ENCODE measurements at places on chromosomes 2 and 18.

DNA sequence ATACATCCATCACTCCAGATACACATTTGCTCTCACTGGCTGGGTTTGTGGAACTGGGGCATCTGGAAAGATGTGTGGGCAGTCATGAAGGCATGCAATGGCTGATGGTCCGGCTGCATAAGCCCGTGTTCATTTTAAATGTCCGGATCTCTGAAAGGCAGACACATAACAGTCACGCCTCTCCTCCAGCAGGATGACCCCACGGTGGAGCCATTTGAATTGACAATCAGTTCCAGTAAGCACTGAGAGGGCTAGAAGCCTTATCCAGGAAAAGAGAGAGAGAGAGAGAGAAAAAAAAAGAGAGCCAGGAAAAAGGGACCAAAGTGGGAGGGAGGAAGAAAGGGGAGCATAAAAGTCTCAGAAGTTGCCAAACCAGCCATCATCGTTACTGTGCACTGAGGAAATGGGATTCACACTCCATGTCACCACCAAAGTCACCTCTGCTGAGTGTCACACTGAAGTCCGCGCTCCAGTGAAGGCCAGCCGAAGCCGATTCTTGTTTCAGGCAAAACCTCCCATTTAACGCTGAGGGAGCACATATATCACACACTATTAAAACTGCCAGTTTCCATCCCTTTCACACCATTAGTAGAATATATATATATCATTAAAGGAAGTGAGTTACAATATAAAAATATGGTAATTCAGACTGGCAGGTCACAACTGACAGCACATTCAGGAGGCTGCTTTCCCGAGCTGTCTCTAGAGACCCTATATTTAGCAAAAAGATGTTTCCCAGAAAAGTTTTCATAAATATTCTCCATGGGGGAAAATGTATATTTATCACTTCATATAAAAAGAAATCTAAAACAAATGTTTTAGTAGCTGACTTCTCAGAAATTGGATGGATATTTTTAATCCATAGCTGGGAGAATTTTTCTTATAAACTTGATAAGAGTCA lies 142.0 kb downstream of the ACTR3 start:
- DNase-seq: no peak

- no peak for DNase-seq
Observed at GRCh38 chr2:65754219-65754618, 321.8 kb upstream of the SPRED2 start.

GRCh38 chr2:7792031-7792651 lies 874.9 kb downstream of the RNF144A start:
- no peak for DNase-seq

- DNase-seq: no peak
Observed at GRCh38 chr2:52356556-52356955, 1324.6 kb upstream of the NRXN1 start.

DNA sequence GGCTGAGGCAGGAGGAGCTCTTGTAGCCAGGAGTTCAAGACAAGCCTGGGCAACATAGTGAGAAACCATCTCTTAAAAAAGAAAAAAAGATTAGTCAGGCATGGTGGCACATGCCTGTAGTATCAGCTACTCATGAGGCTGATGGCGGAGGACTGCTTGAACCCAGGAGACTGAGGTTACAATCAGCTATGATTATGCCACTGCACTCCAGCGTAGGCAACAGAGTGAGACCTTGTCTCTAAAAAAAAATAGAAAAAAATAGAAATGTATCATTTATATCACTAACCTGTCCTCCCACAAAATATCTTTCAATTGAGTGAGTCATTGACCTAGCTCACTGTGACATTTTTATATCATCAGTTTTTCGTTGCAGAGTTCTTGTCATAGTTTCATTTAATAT lies 152.5 kb downstream of the DTNA start:
- no peak for DNase-seq

DNA sequence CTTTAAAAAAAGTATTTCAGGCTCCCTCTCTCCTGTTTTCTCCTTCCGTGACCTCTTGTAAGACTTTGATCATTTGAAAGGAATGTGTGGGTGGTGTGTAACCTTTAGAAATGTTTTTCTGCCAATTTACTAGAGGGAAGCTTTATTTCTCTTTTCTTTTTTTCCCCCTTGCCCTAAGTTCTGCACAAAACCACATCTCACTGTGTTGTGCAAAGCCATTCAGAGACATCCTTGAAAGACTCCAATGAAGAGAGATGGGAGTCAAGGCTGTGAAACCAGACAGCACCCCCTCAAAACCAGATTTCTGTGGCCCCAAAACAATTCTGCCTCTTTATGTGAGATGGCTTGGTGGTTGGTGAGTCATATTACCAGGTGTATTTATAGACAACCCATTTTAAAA lies 184.6 kb upstream of the ERBB4 start:
- DNase-seq: no peak

GRCh38 chr2:238155051-238155760 lies 3.6 kb upstream of the ERFE start:
- no peak for DNase-seq

- DNase-seq: no peak
Observed at GRCh38 chr2:42777883-42778805, 14.2 kb upstream of the OXER1 start.

DNA sequence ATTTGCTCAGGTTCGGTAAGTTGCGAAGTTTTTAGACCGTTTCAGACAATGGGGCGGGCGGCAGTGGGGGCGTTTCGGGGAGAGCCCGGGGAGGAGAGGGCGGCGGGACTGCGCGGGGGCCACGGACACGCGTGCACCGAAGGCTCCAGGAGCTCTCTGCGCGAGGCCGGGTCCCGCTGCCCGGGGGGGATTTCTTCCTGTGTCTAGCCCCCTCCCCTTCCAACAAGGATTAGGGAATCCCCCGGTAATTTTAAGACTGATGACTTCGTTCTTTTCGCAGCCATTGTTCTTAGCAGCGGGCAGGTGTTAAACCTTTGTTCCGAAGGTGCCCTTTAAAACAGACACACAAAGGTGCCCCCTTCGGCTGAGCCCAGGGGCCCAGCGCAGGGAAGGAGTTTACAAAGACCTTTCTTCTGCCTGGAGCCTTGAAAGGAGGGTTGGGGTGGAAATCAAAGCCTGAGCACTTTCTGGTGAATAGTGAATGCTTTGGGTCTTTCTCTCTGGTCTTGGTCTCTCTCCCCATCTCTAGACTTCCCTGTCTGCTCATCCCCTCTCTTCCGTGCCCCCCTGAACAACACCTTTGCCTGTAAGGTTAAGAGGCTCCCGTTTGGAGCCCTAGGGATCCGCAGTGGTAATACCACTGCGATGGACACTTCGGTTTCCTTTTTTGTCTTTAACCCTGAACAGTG lies 2.1 kb downstream of the TRIB2 start:
- no peak for DNase-seq

- no peak for DNase-seq
Observed at GRCh38 chr2:67544286-67544685, 147.2 kb downstream of the ETAA1 start.

GRCh38 chr2:189102735-189103134 lies 76.8 kb downstream of the COL5A2 start:
- no peak for DNase-seq

GRCh38 chr2:11546072-11546471 lies 12.2 kb downstream of the GREB1 start:
- DNase-seq: no peak

GRCh38 chr2:165682546-165682945 lies 111.5 kb downstream of the GALNT3 start:
- DNase-seq: no peak

DNA sequence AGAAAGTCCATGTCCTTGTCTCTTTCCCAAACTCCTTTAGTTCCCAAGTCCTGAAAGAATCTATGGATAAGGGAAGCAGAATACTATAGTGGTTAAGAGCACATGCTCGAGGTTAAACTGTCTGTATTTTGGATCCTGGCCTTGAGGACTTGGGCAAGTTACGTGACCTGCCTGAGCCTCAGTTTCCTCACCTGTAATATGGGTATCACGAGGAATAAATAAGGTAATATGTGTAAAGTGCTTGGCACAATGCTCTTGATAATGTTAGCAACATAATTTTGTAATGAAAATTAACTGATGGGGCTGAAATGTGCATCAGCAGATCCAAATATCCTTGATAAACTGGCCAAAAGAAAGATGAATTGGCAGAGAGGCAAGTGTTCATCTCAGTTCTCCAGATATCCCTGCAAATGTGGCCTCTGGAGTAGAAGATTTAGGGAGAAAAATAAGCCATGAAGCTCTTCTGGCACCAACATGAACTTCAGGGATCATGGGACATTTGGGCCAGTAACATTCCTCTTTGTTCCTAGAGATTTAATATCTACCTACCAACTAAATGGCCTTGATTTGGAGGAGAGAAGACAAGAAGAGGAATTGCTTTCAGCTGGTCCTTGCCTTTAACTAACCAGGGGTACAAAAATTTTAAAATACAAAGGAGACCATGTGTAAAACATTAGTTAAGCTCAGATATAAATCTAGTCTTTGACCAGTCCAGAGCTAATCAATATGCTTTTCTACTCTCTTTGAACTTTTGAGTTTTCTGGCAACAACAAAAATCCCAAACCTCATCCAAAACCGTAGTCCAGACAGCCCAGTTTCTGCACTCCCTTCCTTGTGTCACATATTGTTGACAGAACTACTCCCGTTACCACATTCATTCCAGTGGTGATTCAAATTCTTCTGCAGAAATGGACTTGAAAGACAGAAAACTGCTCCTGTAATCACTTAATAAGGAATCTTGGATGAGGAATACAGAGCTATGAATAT lies 52.7 kb upstream of the EML4 start:
- DNase-seq: no peak

Data from activated B cell treated with CpG ODN at 0.5 μM for 24 hours (primary cell).